ENCODE measurements at places on chromosomes 1 and 21.

DNA sequence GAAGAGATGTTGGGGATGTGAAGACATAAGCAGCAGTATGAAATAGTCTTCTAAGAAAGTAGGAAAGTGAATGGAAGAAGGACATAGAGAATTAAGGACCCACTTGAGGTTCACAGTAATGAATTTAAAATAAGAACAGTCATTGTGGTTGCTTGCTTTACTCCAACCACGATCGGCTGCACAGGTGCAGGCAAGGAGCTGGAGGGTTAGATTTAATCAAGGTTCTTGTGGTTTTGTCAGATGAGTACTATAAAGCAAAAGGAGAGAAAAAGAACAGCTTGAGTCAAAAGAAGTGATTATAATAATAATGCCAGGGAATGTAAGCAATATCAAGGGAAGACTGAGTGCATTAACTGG is 46.1 kb upstream of the RBM34 start:
- no peak for DNase-seq

DNA sequence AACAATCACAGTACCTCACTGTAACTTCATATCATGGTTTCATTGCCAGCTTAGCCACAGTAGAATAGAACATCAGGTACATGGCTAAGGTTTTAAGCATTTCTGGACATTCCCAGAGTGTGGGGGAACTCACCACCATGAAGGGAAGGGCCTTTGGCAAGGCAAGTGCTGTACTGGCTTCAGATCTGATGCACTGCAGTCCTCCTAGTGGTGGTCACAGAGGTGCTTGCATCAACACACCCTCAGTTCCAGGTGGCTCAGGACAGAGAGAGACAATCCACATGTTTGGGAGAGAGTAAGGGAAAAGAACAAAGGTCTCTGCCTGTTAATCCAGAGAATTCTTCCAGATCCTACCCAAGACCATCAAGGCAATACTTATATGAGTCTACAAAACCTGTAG is 528.4 kb upstream of the RGS18 start:
- no peak for DNase-seq

DNA sequence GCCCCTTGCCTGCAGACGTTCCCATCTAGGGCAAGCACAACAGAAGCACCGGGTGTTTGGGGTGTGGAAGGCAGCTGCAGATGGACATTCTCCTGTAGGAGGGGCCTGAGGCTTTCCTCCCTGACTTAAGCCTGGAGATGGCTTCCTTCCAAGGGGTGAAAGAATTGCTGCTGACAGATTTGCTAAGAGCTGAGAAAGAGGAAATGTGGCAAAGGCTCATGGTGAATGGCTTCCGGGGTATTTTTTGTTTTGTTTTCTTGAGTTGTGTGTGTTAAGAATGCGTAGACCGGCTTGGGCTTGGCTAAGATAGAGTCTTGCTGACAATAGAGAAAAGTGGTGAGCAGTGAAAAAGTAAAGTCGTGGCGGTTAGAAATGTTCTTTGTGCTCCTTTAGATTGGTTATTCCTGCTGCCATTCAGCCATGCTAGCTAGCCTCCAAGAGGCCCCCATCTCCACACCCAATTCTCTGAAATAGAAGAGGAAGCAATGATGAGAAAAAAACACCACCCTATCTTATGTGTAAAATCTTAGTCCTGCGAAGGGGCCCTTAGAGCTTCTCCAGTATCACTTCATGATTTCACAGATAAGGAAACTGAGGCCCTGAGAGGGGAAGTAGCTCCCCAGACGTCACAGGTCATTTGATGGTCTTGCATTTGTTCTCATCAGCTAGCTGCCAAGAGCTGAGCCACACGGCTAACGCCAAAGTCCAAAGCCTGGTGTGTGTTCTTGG is 36.9 kb downstream of the EIF2D start:
- DNase-seq = peak; percentile 79

- peak; percentile 52 for DNase-seq
Measured at GRCh38 chr1:111592389-111593361, 26.9 kb upstream of the RAP1A start.

DNA sequence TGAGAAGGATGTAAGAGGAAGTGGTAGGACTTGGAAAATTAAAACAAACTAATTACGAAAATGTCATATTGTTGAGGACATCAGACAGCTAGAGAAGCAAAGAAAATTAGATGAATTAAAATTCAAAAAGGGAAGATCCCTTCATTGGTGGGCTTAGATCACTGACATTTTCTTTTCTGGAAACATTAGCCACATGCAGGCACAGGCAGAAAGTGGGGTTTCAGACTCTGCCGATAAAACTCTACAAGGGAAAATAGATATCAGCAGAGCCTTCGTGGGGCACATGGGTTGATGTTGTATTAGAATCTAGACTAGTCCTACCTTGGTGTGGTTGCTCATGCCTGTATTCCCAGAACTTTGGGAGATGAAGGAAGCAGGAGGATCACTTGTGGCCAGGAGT is 12.4 kb upstream of the RGS1 start:
- no peak for DNase-seq

- DNase-seq = no peak
Measured at GRCh38 chr1:102872097-102872496, 236.2 kb downstream of the COL11A1 start.

DNA sequence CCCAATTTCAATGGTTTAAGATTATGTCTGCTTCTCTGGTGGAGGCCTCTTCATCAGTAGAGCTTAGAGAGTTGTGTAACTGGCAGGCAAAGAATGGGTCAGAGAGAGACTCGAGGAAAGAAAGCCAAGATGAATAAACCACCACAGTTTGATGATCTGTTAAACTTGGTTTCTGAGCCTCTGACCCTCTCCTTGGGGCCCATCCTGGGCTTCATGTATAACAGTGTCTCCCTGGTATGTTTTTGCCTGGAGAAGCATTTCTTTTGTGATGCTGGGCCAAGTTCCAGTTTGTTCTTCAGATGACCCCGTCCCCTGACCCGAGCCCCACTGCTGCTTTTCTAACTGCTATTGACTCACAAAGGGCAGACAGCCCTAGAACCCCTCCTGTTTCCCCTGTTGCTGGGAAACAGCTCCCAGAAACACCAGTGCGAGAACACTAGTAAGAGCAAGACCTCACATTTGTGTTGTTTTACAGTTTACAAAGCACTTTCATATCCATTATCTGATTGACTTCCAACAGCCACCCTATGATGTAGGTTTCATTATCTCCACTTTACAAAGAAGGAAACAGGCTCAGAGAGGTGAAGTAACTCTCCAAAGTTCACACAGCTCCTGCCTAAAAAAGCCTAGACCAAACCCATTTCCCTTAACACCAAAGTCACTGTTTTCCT is 9.0 kb downstream of the CD2 start:
- no peak for DNase-seq

DNA sequence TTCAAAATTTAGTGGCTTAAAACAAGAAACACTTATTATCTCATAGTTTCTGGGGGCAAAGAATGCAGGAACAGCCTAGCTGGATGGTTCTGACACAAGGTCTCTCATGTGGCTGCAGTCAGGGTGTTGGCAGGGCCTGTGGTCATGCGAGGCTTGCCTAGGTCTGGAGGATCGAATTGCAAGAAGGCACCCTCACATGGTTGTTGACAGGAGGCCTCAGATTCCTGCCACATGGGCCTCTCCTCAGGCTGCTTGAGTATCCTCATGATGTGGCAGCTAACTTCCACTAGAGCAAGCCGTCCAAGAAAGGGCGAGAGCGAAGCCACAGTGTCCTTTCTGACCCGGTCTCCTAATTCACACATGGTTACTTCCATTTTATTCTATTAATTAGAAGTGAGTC is 6.2 kb upstream of the NRIP1 start:
- no peak for DNase-seq

DNA sequence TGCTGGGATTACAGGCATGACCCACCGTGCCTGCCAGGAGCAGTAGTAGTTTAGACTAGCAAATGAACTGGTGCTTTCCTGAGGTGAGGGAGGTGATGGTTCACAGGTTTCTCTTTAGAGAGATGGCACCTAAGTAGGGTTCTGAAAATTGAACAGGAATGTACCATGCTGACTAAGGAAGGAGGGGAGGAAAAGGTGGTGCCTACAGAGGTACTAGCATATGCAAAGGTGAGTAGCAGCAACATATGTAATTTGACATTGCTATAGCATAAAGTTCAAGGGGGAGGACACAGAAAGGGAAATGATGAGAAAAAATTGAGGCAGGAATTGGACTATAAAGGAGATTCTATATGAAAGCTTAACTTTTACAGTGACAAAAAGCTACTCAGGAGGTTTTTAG is 65.9 kb upstream of the RBM34 start:
- DNase-seq = no peak

DNA sequence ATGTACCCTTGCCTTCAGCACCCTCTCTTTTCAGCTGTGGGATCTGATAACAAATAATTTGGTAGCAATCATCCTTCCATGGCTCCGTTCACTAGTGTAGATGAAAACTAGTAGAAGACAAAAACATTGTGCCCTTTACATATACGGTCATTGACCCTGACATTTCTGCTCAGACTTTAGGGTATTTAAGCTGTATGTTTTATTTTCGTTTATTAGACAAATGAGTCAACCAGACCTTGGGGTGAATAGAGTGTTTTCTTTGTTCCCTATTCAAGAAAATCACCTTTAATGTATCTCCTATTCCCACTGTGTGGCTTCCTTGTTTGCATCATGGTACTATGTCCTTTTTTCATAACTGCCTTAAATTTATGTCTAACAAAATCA is 187.3 kb downstream of the VAV3 start:
- no peak for DNase-seq

GRCh38 chr1:41980827-41981653 is 62.3 kb upstream of the HIVEP3 start:
- no peak for DNase-seq

DNA sequence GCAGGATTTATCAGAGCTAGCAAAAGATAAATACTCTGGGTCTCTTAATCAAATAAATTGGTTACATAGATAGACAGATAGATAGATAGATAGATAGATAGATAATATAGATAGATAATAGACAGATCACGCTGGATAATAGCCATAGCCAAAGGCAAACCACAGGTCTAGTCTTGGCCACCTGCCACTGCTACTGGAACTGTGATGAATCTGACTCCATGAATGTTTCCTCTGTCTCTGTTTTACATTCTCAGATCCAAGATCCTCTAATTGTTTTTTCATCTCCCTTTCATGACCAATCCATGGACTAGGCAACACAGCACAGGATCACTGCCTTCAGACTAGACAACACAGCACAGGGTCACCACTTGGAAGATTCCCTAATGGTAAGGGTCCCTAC is 444.7 kb upstream of the NFIA start:
- DNase-seq = no peak

GRCh38 chr1:172723251-172723650 is 64.3 kb downstream of the FASLG start:
- DNase-seq = no peak

DNA sequence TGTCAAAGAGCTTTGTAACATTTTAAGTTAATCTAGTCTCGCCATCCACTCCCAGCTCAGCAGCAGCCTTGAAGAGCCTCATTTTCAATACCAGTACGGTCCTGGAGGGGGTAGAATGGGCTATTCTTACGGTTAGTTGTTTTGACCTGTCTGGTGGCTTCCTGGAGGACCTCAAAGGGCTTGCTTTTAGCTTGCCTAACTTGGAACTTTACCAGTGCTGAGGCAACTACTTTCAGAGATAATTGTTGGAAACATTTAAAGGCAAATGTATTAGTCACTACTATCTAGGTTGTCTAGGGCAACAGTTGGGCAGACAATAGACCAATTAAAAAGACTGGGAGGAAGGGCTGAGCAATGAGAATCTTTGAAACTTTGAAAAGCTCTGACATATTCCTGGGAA is 56.0 kb downstream of the TTLL7 start:
- DNase-seq = no peak

Measured in naive B cell (primary cell).